ENCODE measurements at places on chromosomes 6 and 20.

GRCh38 chr20:3781153-3781910, at the start of gene SPEF1:
Gene SPEF1, minus strand, starts transcription at chr20:3781448. Its CDS starts 161 bp downstream, at chr20:3781287.
- no peak for DNase-seq

DNA sequence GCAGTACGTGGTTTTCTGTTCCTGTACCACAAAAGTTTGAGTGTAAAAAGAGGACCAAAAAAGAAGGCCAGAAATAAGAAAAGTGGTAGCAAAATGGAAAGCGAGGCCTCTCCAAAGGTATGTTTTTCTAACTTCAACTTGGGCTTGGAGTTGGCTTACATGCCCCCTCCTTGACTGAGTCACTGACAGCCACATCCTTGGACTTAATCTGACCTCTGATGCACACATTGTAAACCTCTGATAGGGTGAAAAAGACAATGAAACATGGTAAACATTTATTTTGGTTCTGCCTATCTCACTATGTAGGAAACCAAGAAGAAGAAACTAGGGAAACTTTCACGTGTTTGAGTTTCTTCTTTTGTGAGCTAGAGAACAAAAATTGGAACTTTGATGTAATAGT, 503.2 kb upstream of the ID4 start:
- DNase-seq, result no peak

GRCh38 chr6:36593569-36594028, 563 bp upstream of the SRSF3 start:
- no peak for DNase-seq

GRCh38 chr6:30361661-30362060, 16.7 kb downstream of the RPP21 start:
- no peak for DNase-seq

DNA sequence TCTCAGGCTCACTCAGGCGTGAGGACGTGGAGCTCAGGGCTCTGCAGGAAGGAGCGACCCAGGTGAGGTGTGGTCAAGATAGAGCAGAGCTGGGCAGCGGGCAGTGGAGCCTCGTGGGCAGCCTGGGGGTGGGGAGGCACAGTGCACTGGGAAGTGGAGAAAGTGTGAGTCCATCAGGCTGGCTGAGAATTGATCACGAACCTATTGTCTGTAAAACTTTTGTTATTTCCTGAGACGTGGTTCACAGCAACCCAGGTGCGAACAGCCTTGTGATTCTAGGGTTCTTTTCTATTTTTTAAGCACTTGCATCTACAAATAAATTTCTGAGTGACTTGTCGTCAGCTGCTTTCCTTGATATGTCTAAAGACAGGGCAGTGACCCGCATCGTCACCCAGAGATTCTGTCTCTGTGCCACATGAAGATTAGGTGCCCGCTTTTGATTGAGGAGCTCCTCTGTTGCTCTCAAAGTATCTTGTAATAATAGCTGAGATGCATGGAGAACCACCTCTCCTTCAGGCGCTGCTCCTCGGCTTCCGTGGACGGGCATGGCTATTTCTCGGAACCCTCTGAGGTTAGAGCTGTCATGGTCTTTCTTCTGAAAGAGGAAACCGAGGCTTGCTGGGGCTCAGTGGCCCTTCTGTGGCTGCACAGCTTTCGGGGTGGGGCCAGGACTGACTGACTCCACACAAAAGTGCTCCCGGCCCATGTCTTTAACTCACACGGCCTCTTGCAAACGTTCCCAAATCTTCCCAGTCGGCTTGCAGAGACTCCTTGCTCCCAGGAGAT, 662 bp upstream of the CCR6 start:
- DNase-seq, result no peak

- no peak for DNase-seq
Observed at GRCh38 chr20:38145729-38146075, 19.4 kb downstream of the TGM2 start.

GRCh38 chr6:12748411-12748810, 31.8 kb downstream of the PHACTR1 start:
- no peak for DNase-seq

GRCh38 chr6:1039191-1039590, 272.7 kb upstream of the FOXQ1 start:
- DNase-seq, result no peak

Data from stimulated activated CD4-positive, alpha-beta T cell treated with anti-CD3 and anti-CD28 coated beads, Interleukin-1b, Interleukin-23, amount 100 ng/mL, for 1 hour (primary cell).